ENCODE measurements at places on chromosomes 5 and 9.
A peak's percentile ranks its signal among the peaks of the same experiment; 100 is the strongest.

GRCh38 chr5:55852503-55852902 lies 1.3 kb downstream of the IL31RA start:
- DNase-seq, result no peak

DNA sequence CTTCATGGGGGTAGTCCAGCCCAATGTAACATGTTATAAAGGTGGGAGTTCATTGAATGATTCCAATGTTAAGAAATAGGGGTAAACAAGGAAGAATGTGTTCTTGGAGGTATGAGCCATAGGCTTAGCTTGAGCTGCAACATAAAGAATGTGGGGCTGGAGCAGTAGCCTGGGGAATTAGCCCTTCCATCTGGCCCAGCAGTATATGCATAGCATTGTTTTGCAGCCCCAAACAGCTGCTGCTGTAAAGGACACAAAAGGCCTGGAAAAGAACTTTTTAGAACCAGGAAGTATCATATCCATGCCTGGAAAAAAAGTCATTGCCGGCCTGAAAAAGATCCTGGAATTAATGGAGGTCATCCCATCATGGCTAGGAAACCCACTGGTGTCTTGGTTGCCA lies 55.8 kb upstream of the SMARCA2 start:
- DNase-seq, result peak; percentile 60

GRCh38 chr5:3121813-3122212 lies 370.3 kb upstream of the IRX2 start:
- no peak for DNase-seq

GRCh38 chr5:106699198-106699597 lies 971.5 kb downstream of the EFNA5 start:
- DNase-seq, result peak; percentile 27

GRCh38 chr5:167763772-167764171 lies 527.7 kb upstream of the WWC1 start:
- DNase-seq, result peak; percentile 38

GRCh38 chr5:50767588-50767987 lies 101.2 kb downstream of the PARP8 start:
- DNase-seq, result no peak

DNA sequence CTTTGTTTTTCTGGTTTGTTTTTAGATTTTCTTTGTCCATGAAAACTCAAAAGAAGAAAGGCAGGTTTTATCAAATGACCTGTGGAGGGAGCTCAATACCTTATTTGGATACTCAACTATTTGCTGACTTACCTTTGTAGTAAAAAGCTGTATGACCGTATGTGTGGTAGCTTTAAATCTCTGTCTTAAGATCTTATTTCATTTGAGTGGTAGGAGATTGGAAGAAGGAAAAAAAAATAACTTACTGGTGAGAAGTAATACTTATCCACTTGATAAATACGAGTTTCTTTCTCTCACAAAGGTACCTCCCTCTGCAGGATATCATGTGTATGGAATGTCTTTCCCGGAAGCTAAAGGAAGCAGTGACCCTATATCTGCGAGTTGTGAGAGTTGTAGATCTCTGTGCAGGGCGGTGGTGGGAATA lies 15.0 kb downstream of the FBXO38 start:
- DNase-seq, result no peak

DNA sequence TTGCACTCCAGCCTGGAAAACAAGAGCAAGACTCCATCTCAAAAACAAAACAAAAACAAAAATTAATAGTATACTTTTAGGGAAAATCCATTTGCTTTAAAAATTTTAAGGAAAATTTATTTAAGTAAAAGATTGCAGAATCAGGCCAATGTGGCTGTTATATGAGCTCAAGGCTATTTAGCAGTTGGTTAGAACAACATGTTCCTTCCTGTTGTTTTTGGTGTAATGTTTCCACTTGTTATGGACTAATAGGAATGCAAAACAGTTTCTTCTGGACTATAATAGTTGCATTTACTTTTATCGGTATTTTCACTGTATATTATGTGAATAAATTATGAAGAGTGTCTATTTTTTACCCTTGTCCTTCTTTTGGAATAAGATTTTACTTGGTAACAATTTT lies 3.0 kb upstream of the CDC42SE2 start:
- DNase-seq, result no peak

GRCh38 chr9:30301271-30301963 lies 2083.0 kb upstream of the ACO1 start:
- no peak for DNase-seq

GRCh38 chr9:114315723-114316363 lies 7.1 kb upstream of the ORM1 start:
- no peak for DNase-seq

- no peak for DNase-seq
Measured at GRCh38 chr5:87735923-87736322, 323.2 kb upstream of the CCNH start.

DNA sequence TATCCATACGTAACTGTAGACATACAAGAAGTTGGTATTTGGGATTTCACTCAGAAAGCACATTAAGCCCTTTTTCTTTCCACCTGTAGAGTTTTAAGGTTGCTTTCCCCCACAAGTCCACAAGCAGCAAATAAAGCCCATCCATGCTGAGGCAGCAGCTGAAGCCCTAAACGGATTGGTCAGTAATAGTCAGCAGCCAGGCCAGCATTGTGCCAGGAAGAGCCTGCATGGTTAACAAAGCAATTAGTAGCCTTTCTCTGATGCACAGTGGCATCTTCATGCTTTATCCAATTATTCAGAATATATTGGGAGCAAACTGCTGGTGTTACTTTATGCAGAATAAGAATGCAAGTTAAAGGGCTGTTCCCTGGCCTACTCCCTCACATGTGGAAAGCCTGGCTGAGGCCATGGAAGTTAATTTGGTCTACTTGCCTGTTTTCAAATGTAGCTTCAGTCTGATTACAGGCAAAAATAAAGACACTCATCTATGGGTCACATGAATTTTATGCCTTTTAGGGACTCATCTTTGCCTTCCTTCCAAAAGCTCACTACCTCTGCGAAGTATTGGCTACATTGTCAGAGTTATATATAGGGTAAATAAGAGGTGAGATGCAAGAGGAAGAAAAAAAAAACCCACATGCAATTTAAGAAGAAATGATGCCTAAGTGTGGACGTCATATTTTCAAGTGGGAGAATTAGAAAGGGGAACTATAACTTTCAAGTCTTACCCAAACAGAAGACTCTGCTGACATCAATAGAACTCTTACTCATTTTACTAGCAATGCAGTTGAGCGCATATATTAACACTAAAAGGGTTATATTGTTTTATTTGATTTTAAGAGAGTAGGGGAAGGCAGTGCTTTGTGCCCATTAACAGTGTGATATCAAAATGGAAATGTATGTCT lies 15.9 kb downstream of the EBF1 start:
- peak; percentile 64 for DNase-seq

DNA sequence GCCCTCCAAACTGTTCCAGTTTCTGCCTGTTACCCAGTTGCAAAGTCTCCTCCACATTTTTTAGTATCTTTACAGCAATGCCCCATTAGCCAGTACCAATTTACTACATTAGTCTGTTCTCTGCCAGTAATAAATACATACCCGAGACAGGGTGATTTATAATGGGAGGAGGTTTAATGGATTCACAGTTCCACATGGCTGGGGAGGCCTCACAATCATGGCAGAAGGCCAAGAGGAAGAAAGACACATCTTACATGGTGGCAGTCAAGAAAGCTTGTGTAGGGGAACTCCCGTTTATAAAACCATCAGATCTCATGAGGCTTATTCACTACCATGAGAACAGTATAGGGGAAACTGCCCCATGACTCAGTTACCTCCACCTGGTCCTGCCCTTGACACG lies 600.7 kb upstream of the CDH6 start:
- no peak for DNase-seq

Measured in NCI-H82 (cell line).